Stimulated activated CD4-positive, alpha-beta T cell treated with anti-CD3 and anti-CD28 coated beads, Interleukin-15, amount 100 ng/mL, for 24 hours (primary cell): ENCODE measurements at places on chromosomes 13 and 19.

DNA sequence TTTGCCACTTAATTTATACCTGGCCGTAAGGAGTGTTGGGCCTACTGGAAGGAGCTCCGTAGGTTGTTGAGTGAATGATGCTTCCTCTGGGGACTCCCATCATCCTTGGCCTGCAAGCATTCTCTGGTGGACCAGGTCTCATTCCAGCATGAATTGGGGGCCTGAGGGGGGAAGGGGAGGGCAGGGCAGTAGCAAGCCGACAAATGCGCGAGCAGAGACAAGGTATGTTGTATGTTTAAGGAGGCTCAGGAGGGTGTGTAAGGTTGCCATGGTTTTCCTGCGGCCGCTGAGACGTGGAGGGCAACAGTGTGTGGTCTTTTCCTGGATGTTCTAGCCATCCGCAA lies 749 bp downstream of the ZNF264 start:
- no peak for DNase-seq

DNA sequence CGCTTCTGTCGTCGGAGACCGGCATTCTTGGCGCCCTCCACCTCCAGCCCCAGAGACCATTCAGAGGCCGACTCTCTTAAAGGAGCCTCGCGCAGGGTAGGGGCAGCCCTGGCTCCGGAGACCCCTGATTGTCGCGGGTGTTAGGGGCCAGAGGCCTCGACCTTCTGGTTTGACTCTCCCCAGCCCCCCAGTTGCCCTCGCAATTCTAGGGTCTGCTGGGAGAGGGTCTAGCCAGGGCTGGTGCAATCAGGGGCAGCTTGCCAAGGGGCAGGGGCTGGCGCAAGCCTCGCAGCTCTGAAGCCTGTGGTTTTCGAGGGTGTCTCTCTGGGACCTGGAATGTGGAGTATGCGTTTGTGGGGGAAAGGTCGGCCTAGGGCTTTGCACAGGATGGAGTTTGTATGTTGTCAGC lies 1.6 kb upstream of the SLC7A10 start:
- DNase-seq = no peak

GRCh38 chr19:41001243-41001971 lies 10.3 kb downstream of the CYP2B6 start:
- DNase-seq = no peak

DNA sequence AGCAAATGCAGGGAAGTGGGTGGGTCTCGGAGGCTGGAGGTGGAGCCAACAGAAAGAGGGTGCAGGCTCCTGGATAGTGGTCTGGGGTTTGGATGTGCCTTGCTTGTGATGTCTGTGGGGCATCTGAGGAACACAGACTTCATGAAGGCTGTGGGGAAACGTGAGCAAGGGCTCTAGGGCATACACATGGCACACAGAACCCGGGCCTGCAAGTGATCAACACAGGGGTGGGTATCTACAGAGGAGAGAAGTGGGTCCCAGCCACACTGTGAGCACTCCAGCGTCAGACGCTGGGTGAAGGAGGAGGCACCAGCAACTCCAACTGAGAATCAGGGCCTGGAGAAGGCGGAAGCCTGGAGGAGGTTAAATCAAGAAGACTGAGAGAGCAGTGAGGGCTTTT lies 5.4 kb upstream of the UBE2M start:
- DNase-seq = no peak

DNA sequence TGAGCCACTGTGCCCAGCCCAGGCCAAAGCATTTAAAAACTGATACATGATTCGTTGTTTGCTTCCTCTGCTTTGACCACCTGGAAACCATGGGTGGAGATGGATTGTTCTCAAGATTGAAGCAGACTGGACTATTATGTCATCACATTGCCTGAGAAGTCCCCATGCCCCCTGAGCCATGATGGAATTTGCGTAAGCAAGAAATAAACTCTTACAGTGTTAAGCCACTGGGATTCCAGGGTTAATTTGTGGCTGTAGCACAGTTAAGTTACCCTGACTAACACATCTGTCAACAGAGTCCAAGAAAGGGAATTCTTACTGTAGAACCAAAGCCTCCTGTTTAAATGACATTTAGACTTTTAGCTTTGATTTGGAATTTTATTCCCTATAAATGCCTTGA lies 19.4 kb upstream of the DHRS12 start:
- no peak for DNase-seq

GRCh38 chr13:97492684-97493371 lies 58.9 kb downstream of the RAP2A start:
- no peak for DNase-seq

GRCh38 chr13:35729926-35730627 lies 253.6 kb upstream of the MAB21L1 start:
- no peak for DNase-seq

- DNase-seq = no peak
These were observed 25.3 kb downstream of the APBA3 start for GRCh38 chr19:3736106-3736724.

- no peak for DNase-seq
These were observed 38.5 kb upstream of the FGF14 start for GRCh38 chr13:102440259-102440936.
